ENCODE measurements at places on chromosomes 5 and 9. TPM values are rescaled to one million over a fixed set of nuclear protein-coding genes. Genes with fewer than 3 reads are reported as not detected.

Gene CCDC152
- total RNA-seq, result 0.98 TPM

DNA sequence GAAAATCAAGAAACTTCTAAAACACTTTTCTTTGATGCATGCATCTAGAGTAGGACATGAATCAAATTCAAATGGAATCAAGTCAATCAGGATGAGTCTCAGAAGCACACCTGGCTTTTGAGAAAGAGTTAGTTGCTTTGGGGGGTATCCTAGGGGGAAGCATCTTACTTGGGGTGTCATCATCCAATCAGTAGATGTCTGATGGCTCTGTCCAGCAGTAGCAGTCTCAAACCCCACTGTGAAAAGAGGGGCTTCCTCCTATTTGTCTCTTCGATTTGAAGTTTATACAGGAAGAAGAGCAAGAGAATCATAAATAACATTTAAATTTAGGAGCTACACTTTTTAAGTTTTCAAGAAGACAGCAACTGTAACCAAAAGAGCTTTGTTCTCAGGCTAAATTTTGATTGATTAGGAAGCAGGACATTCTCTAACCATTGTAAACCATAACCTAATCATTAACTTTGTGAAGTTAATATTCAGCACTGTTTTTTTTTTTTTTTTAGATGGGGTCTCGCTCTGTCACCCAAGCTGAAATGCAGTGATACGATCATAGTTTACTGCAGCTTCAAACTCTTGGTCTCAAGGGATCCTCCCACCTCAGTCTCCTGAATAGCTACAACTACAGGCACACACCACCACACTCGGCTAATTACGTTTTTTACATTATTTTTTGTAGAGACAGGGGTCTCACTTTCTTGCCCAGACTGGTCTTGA is 614.7 kb downstream of the CSNK1G3 start:
- H3K27me3 ChIP-seq, result no peaks in the 10 kb centered on the region
- no peak for DNase-seq
- no peak overlapping the region for H3K27ac ChIP-seq
- H3K4me3 ChIP-seq, result no peak overlapping the region
- H3K4me1 ChIP-seq, result peaks cover 1% of the 10 kb centered on the region
- no peaks in the 10 kb centered on the region for H3K36me3 ChIP-seq

GRCh38 chr5:22910523-22910922 is 57.4 kb upstream of the CDH12 start:
- H3K4me1 ChIP-seq, result no peaks in the 10 kb centered on the region
- H3K4me3 ChIP-seq, result no peak overlapping the region
- no peak overlapping the region for H3K27ac ChIP-seq
- no peaks in the 10 kb centered on the region for H3K36me3 ChIP-seq
- no peaks in the 10 kb centered on the region for H3K27me3 ChIP-seq
- no peak for DNase-seq

GRCh38 chr5:59209758-59210359 is 627.0 kb downstream of the RAB3C start:
- no peaks in the 10 kb centered on the region for H3K27me3 ChIP-seq
- H3K4me1 ChIP-seq, result peaks cover 23% of the 10 kb centered on the region
- DNase-seq, result no peak
- no peaks in the 10 kb centered on the region for H3K36me3 ChIP-seq

DNA sequence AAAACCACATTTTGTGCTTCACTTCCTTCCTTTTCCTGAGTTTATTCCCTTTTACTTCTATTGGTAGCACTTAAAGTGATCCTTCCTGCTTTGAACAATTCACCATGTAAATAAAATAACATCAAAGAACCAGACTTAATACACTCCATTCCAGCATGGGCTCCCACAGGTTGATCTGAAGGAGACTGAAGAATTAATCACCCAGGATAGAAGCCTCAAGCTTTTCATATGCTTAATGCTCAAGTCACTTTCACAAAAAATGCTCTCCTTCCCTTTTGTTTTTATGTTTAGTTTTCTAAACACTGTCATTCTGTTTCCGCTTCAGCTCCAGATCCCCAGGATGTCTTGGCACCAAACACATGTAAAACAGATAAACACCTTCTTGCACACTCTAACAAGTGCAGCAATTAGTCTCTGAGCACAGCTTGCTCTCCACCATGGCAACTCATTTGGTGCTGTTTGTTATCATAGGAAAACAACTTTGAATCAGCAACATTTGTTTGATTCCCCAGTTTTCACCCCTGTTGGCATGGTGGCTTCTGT is 37.0 kb downstream of the DMRTA1 start:
- no peaks in the 10 kb centered on the region for H3K27me3 ChIP-seq
- H3K4me1 ChIP-seq, result no peaks in the 10 kb centered on the region
- DNase-seq, result peak; percentile 0
- no peak overlapping the region for H3K27ac ChIP-seq
- no peaks in the 10 kb centered on the region for H3K36me3 ChIP-seq

- no peaks in the 10 kb centered on the region for H3K27me3 ChIP-seq
- H3K4me1 ChIP-seq, result no peaks in the 10 kb centered on the region
- DNase-seq, result no peak
These were observed 339.9 kb downstream of the ASTN2 start for GRCh38 chr9:117074784-117075520.

DNA sequence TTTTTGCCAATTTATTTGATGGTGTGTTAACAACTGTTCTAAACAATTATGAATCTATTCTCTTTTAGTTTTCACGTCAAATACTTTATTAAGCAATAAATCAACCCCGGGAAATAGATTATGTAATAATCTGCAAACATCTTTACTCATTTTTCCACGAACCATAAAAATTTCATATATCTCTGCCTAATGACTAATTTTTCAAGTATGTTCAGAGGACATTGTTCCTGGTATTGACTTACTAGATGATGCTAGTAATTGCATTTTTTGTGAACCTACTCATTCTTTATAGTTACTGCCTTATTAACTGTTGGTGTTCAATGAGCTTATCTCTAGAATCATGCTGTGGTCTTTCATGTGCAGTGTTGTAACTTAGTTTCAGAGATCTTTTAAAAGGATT is 41.0 kb upstream of the FBN2 start:
- DNase-seq, result no peak
- no peak overlapping the region for H3K4me3 ChIP-seq
- no peak overlapping the region for H3K27ac ChIP-seq

- H3K27ac ChIP-seq, result no peak overlapping the region
- no peaks in the 10 kb centered on the region for H3K4me1 ChIP-seq
- no peaks in the 10 kb centered on the region for H3K27me3 ChIP-seq
These were observed 389.5 kb downstream of the KIF4B start for GRCh38 chr5:155402927-155403640.

Gene ZBTB34
- 10.3 TPM for total RNA-seq

GRCh38 chr9:81634915-81635516 is 54.3 kb downstream of the TLE1 start:
- peaks cover 5% of the 10 kb centered on the region for H3K36me3 ChIP-seq
- no peak overlapping the region for H3K4me3 ChIP-seq
- H3K27ac ChIP-seq, result no peak overlapping the region
- DNase-seq, result no peak
- H3K27me3 ChIP-seq, result no peaks in the 10 kb centered on the region

DNA sequence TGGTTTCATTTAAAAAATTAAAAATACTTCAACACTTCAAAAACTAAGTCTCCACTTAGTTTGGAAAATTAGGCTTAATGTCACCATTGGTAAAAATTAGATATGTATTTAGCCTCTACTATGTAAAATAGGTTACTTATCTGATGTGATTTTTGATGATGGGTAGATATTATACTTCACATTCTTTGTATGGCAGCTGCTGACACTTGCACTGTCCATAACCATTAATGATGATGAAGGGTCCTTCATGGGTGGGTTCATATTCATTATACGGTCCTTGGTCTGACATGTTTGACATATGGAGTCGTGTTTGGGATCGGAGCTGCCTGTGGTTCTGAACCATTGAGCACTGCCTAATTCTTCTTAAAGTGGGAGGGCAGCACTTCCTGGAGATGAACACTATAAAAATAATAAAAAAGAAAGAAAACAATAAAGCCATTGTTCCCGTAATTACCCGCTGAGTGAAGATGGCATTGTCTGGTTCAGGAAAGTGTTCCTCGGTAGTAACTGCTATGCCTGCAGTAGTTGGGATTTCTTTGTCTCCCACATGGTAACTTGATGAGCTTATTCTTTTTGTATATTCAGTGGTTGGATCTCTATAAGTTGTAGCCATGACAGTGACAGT is 2.2 kb downstream of the LRRTM2 start:
- H3K4me1 ChIP-seq, result peaks cover 27% of the 10 kb centered on the region
- peaks cover 2% of the 10 kb centered on the region for H3K36me3 ChIP-seq
- no peaks in the 10 kb centered on the region for H3K27me3 ChIP-seq

Gene CRB2
- total RNA-seq, result 0.25 TPM

Gene SPATA31A3
- total RNA-seq, result not detected

Gene SLC6A3
- total RNA-seq, result 0.95 TPM

DNA sequence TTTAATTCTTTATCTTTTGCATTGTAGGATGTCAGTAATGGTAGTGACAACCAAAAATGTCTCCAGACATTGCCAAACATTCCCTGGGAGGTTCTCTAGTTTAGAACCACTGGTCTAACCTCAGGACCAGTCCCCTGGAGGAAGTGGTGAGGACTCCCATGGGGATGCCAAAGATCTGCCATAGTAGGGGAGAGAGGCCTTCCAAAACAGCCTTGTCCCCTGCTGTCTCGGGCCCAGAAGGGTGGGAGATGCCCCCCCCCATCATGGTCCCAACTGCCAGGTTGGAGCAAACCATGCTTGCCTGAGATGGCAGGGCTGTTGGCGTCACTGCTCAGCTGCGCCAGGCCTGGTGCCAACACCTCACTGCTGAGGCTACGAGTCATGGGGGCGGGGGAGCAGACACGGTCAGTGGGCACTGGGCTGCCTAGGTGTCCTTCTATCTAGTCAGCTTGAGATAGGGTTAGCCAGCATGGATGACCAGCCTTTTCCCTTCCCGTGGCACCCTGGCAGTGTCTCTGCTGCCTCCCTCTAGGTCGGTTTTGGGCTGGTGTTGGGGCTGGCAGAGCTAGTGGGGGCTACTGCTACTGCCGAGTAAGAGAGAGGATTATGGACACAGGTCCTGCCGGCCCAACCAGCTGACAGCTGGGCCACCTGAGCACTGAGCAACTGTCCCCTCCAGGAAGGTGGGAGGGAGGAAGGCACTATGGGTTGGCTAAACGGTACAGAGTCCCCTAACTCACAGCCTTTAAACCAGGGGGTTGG is 8.3 kb upstream of the CXXC5 start:
- H3K27ac ChIP-seq, result no peak overlapping the region
- no peak for DNase-seq
- H3K4me3 ChIP-seq, result no peak overlapping the region
- H3K4me1 ChIP-seq, result peaks cover 37% of the 10 kb centered on the region

- peak; percentile 22 for DNase-seq
- H3K4me3 ChIP-seq, result no peak overlapping the region
- no peaks in the 10 kb centered on the region for H3K36me3 ChIP-seq
- peaks cover 3% of the 10 kb centered on the region for H3K27me3 ChIP-seq
- H3K4me1 ChIP-seq, result no peaks in the 10 kb centered on the region
These were observed 26.7 kb upstream of the CAMK4 start for GRCh38 chr5:111197523-111197922.

Gene IL33
- total RNA-seq, result 154 TPM

DNA sequence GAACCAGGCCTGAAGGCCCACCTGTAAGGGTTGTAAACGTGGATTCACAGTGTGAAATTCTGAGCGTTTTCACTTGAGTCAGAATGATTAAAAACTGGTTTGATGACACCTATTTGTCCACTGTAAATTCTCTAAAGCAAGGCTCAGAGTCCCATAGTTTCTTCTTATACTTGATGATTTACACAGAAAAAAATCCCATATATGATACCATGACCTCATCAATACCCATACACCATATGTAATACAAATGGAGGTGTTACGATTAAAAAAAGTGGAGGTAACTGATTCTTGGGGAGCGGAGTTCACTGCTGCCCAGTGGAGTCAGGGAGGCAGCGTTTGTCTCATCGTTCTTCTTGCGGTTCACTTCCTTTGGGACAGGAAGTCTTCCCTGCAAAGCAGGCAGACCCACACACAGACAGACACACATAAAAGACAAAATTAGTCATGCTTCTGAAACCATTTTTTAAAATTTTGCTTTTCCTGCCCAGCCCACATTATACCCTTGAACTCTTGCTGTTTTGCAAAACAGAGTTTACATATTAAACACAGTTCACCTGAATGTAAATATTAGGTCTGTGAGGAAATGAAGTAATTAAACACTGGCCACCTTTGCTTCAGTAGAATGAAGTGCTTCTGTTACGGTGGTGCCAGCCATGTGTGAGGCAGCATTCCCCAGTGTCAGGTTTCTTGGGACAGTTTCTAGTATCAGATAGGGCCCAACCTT is 26.2 kb downstream of the NREP start:
- H3K4me3 ChIP-seq, result no peak overlapping the region
- H3K27me3 ChIP-seq, result no peaks in the 10 kb centered on the region
- H3K4me1 ChIP-seq, result peaks cover 7% of the 10 kb centered on the region
- peak; percentile 54 for DNase-seq

- no peak for DNase-seq
- H3K27me3 ChIP-seq, result no peaks in the 10 kb centered on the region
- H3K27ac ChIP-seq, result no peak overlapping the region
These were observed 321.3 kb downstream of the MARCHF11 start for GRCh38 chr5:15858326-15858725.

GRCh38 chr9:137694962-137695875 is 76.4 kb downstream of the EHMT1 start:
- peak; percentile 34 for DNase-seq
- no peaks in the 10 kb centered on the region for H3K36me3 ChIP-seq
- no peak overlapping the region for H3K4me3 ChIP-seq
- no peak overlapping the region for H3K27ac ChIP-seq
- H3K27me3 ChIP-seq, result no peaks in the 10 kb centered on the region

- no peak overlapping the region for H3K27ac ChIP-seq
- no peaks in the 10 kb centered on the region for H3K36me3 ChIP-seq
- H3K27me3 ChIP-seq, result no peaks in the 10 kb centered on the region
- no peak for DNase-seq
These were observed 81.8 kb downstream of the GADD45G start for GRCh38 chr9:89686621-89687020.

GRCh38 chr5:159244163-159244562 is 18.9 kb upstream of the UBLCP1 start:
- no peaks in the 10 kb centered on the region for H3K27me3 ChIP-seq
- no peaks in the 10 kb centered on the region for H3K36me3 ChIP-seq
- H3K4me1 ChIP-seq, result peaks cover 3% of the 10 kb centered on the region
- no peak overlapping the region for H3K4me3 ChIP-seq
- no peak overlapping the region for H3K27ac ChIP-seq
- no peak for DNase-seq

DNA sequence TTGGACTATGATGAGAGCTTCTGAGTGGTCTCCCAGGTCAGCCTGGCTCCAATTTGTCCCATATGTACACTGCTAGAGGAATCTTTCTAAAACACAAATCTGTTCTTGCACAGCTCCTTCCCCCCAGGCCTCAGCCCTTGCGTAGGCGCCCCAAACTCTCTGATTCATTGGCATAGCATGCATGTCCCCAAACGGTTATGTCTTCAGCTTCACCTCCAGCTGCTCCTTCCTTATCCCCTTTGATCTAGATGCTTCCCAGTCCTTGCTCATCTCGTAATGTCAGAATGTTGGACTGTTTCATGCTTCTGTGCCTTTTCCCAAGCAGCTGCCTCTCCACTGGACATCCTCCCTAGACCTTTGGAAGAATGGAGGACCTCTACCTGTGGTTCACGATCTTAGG is 60.1 kb upstream of the BASP1 start:
- no peaks in the 10 kb centered on the region for H3K4me1 ChIP-seq
- peak overlapping the region; percentile 7 for H3K27ac ChIP-seq
- H3K36me3 ChIP-seq, result no peaks in the 10 kb centered on the region
- H3K4me3 ChIP-seq, result no peak overlapping the region

All from lung (tissue), 17 donors.